NCI-H1092 treated with DMSO at 0.1 percent for 48 hours (cell line): ENCODE measurements at places on chromosomes 1 and 21.

DNA sequence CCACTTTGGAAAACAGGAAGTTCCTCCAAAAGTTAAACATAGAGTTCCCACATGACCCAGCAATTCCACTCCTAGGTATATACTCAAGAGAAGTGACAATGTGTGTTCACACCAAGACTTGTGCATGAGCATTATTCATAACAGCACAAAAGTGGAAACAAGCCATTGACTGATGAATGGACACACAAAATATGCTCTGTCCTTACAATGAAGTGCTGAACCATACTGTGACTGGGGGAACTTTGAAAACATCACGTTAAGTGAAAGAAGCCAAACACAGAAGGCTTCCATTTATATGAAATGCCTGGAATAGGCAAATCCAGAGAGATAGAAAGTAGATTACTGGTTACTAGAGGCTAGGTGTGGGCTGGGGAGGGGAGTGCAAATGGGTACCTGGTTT is 150.3 kb downstream of the ZSCAN20 start:
- DNase-seq, result no peak

GRCh38 chr1:150909585-150910180 is 16.5 kb upstream of the SETDB1 start:
- no peak for DNase-seq

DNA sequence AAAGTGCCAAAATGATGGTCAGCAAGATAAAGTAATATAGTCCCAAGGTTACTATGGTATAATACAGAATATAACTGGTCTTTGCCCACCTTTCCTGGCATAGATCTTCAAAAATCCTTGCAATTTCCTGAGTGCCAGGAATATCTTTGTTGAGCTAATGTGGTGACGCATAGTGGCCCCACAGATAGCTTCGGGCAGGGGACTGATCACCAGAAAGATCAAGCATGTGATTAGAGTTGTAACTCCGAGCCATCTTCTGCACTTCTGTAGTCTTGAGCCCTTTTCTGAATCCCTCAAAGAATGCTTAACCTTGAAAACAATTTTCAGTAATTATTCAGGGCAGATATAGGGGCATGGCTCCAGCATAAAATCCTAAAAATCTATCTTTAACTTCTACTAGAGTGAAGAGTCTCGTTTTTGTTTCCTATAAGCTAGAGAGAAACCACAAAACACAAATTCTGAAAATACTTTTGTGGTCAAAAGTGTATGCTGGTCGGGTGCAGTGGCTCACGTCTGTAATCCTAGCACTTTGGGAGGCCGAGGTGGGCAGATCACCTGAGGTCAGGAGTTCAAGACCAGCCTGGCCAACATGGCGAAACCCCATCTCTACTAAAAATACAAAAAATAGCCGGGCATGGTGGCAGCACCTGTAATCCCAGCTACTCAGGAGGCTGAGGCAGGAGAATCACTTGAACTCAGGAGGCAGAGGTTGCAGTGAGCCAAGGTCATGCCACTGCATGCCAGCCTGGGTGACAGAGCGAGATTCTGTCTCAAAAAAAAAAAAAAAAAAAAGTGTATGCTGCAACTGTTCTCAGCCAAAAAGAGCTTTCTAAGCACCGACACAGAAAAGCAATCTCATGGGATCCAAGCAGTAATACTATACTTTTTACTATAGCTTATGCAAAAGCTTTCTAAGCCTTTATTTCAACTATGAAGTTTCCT is 62.8 kb downstream of the NVL start:
- no peak for DNase-seq

DNA sequence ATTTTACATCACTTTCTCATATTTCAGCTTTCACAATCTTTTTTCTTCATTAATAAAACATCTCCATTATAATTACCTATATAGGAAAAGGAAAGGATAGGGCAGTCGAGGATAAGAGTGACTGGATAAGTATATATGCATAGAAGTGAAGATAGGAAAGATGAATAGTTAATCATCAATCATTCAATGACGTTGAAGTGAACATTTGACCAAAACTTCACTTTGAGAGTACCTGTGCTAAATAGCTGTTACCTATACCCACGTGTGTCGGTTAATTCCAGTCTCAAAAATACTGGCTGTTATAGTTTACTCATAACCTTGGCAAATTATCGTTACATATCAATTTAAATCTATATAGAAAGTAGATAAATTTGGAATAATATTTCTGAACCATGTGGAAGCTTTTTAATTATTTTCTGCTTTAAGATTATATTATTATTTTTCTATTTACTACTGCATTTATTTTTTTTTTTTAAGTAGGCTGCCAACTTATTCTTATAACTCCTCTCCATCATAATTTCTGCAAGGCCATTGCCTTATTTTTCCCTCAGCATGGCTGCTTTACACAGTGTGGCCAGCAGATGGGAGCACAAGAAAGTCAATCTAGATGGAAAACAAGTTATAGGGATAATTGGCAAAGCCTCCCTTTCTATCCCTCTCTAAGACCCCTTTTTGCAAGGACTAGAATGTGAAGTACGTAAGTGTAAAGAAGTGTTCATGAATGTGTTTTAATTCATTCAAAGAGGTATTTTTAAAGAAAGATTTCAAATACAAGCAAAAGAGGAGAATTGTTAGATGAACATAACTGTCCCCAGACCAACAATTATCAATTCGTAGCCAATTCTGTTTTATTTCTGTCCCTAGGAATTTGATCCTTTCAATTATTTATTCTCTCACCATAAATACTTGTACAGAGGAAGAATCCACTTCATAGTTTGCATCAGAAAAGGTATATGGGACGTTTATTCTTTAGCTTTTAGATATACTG is 290.4 kb downstream of the KCNT2 start:
- DNase-seq, result peak; percentile 51

DNA sequence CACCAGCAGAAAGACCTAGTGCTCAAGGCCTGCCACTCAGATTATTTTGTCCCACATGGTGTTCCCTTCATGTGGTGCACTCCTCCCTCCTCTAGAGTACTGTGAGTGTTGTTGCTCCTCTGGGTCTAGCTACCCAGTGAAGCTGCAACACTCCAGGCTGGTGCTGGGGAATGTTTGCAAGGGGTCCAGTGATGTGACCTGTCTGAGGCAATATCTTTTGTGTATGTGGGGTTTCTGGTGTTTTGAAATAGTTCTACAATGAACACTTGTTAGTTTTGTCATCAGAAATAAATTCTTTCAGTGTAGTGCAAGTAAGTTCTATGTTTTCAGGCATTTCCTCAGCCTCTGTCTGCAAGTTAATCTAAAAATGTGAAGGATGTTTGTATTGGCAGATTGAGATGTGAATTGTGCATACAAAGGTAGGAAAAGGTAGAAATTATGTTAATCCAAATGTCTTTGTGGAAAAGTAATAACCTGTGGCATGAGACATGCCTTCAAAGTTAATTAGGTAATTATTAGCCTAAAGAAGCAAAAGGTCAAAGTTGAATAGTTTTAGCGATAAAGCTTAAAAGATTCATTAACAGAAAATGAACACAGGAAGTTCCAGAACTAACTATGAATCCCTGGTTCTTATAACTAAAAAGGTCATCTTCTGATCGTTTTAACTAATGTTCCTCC is 616.8 kb downstream of the LTN1 start:
- no peak for DNase-seq

GRCh38 chr1:175936736-175937135 is 193.3 kb upstream of the TNR start:
- DNase-seq, result no peak

DNA sequence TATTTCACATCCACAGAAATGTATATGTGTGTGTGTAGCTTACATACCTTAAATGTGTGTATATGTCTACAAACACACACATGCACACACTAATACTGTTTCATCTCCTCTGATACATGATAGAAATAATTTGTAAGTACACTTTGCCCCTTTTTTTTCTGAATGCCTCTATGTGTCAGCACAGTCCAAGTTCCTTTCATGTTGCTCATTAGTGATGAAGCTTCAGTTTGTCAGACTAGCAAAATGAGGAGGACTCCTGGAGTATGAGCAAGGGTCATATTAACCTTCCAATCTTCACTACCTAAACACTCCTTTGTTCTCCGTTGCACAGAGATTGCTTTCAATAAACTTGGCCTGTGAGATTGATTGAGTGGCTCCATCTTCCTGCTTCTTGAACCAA is 935.4 kb downstream of the MRPL39 start:
- DNase-seq, result no peak

DNA sequence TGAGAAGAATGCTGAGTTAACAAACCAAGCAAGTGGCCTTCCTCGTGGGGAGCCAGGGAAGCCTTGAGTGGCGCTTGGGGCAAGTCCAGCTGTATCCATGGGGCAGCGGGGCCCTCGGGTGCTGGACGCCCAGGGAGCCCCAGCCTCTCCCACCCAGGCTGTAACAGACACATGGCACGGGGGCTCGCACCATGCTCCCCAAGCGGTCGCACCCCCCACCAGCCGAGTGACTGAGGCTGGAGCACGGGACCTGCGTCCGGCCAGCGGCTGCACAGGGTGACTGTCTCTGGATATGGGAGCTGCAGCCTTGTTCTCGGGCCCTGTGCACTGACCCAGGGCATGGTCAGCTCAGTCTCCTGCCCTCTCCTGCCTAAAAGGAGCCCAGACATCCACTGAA is 53.9 kb upstream of the ACTRT2 start:
- no peak for DNase-seq

DNA sequence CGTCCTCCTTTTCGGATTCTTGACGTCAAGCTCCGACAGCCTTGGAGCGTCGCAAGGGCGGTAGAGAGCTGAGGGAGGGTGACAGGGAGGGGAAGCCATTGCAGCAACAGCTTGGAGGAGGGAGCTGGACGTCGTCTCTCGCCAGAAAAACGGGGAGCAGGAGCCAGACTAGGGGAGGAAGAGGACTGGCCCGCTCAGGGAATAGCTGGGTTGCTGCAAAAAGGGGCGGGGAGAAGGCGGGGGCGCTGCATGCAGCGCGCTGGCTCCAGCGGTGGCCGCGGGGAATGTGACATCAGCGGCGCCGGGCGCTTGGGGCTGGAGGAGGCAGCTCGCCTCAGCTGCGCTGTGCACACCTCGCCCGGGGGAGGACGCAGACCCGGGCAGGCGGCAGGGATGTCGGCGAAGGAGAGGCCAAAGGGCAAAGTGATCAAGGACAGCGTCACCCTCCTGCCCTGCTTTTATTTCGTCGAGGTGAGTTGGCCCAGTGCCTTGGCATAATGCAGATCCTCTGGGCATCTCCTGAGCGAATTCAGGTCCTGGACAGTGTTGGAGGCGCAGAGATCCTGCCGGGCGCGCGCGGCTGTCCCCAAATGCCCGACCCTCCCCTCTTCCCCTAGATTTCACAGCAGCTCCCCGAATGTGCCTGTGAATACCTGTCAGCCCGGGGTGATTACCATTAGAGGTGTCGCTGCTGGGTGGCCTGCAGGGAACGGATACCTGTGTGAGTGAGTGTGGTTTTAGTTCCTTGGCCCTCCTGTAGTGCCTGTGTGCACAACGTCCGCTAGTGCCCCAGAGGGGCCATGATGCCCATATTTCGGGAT is at the start of gene PLPPR4:
TSS of gene PLPPR4 (plus strand) at position 292 of the 821 bp plus-strand sequence. CDS start at position 394, 102 bp downstream.
- DNase-seq, result peak; percentile 55

- DNase-seq, result no peak
Observed at GRCh38 chr1:41617336-41617735, 132.9 kb upstream of the EDN2 start.

GRCh38 chr1:55447488-55447887 is 232.3 kb upstream of the USP24 start:
- no peak for DNase-seq
